ENCODE measurements at places on chromosomes 7 and 10. TPM values are rescaled to one million over a fixed set of nuclear protein-coding genes. Genes with fewer than 3 reads are reported as not detected.

CH25H gene
- not detected for polyA plus RNA-seq

ASB15 gene
- 2.5 TPM for polyA plus RNA-seq

SDHAF3 gene
- 41.3 TPM for polyA plus RNA-seq

HDAC9 gene
- polyA plus RNA-seq = 10.4 TPM

TDRD1 gene
- 0.05 TPM for polyA plus RNA-seq

KLF14 gene
- polyA plus RNA-seq = 0.76 TPM

STK31 gene
- 1.0 TPM for polyA plus RNA-seq

OR13A1 gene
- 0.08 TPM for polyA plus RNA-seq

AMZ1 gene
- polyA plus RNA-seq = 0.63 TPM

GOT1 gene
- 85.9 TPM for polyA plus RNA-seq

TCF7L2 gene
- 50.4 TPM for polyA plus RNA-seq

GDF2 gene
- not detected for polyA plus RNA-seq

CALY gene
- polyA plus RNA-seq = 0.12 TPM

PRDX3 gene
- polyA plus RNA-seq = 305 TPM

Measured in left kidney (tissue), 8 donors.